ENCODE measurements at places on chromosomes 12 and 14.

DNA sequence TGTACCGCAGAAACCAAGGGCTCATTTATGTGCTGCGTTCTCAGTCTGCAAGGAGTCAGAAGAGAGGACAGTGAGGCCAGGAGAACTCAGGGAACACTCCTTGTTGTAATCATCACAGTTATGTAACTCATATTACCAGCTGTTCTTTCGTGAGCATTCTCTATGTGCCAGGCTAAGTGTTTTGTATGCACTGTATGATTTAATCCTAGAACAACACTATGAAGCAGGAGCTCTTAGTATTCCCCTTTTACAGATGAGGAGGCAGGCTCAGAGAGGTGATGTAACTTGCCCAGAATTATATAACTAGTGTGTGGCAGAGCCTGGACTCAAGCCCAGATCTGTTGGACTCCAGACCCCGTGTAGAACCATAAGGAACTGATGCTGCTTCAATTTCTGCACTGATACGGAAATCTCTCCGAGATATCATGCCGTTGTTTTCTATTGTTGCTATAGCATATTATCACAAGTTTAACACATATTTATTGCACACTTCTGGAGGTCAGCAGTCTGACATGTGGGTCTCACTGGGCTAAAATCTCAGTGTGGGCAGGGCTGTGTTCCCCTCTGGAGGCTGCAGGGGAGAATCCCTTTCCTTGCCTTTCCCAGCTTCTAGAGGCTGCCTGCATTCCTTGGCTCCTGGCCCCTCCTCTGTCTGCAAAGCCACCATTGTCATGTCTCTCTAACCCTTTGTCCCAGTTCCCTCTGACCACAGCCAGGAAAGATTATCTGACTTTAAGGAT is 16.3 kb upstream of the CD9 start:
- DNase-seq: no peak

GRCh38 chr12:46872135-46872534 is 46.3 kb upstream of the SLC38A4 start:
- DNase-seq: no peak

- DNase-seq: no peak
These were observed 772.5 kb upstream of the ALG10B start for GRCh38 chr12:37543966-37544668.

DNA sequence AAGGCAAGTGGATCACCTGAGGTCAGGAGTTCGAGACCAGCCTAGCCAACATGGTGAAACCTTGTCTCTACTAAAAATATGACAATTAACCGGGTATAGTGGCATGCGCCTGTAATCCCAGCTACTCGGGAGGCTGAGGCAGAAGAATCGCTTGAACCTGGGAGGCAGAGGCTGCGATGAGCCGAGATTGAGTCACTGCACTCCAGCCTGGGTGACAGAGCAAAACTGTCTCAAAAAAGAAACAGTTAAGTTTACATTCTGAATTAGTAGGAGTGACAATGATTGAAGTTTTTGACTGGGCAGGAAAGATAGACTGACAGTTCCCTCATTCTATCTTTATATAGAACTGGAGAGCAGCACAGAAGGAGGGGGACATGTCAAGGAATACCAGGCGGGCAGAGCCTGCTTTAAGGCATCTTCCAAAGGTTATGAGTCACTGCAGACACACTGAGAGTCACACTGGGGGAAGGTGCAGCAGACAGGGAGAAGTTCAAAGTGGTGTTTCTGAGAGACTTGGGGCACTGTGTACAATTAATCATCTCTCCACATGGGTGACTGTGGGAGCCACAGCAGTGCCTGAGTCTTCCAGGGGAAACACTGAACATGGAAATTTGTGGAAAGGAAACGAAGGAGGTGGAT is 42.8 kb upstream of the RNASE3 start:
- DNase-seq: no peak

GRCh38 chr14:98840091-98840490 is 431.9 kb downstream of the BCL11B start:
- no peak for DNase-seq

DNA sequence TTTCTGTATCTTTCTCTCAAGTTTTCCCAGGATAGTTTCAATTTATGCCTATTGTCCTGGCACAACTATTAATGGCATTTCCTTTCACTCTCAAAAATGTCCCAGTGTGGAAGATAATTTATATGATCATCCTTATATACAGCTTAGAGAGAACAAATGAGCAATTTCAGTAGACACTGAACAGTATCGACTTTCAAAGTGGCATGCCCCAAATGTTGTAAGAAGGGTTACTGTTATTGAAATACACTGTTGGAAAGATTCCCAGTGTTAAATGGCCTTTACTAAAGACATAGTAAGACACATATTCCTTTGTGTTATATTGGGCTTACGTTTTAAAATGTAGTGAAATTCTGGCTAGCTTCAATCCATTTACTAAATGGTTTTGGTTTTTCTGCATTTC is 202.3 kb upstream of the CDKN3 start:
- DNase-seq: no peak

DNA sequence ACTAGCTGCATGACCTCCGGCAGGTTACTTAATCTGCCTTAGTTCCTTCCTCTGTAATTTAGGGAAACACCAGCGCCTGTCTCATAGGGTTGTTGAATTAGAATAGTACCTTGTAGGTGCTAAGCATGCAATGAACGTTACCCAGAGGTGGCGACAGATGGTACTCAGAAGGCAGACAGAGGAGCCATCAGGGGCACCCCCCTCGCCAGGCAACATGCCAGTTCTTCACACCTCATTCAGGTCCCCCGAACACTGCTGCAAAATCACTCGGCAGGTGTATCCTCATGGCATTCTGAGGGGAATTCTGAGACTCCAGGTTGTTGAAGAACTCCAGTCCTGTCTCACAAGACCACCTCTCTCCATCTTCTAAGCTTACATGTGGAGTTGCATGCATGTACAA is 10.1 kb downstream of the ISM2 start:
- no peak for DNase-seq

- DNase-seq: no peak
These were observed 1.1 kb upstream of the JPH4 start for GRCh38 chr14:23579739-23580138.

DNA sequence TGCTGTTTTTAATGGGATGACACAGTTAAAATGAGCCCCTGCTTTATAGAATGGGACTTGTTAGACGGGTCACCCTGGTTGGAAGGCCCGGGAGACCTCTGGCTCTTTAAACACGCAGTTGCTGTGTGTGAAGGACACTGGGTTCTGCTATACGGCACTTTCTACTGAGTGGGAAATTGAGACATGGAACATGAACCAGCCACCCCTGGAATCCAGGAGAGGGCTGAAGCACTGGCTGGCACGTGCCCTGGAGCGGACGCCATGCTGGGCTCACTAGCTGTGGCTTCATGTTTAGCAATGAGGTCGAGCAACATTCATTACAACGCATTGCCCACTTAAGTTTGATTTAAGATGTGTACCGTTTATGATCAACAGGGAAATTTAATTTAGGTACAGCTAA is 23.9 kb downstream of the CACNA1C start:
- no peak for DNase-seq

DNA sequence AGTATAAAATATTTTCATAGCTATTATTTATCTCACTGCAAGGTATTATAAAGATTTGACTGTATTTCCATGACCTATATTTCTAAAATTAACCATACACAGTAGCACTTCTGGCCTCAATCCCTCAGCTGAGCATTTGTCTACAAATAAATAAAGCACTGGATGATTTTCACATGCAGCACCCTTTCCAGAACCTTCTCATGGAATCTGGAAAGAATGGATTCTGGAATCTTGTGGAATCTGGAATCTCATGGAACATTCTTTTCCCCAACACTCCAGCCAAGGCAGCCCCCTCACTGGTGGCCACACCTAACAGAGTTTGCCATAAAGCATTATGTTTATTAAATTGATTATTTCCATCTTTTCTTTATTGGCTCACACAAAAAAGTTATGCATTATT is 199.2 kb downstream of the MSRB3 start:
- no peak for DNase-seq

GRCh38 chr14:24612196-24612595 is 2.7 kb upstream of the GZMH start:
- DNase-seq: no peak

DNA sequence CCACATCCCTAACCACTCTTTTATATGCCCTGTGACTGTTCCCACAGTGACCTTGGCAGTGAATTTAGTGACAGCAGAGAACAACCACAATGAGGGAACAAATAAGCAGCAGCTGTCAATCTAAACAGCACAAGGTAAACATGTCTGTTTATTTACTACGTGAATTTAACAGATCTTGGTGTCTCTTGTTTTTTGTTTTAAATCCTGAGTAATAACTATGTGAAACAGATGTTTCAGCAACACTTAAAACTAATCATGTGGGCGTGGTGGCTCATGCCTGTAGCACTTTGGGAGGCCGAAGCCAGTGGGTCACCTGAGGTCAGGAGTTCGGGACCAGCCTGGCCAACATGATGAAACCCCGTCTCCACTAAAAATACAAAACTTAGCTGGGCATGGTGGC is 17.0 kb upstream of the CFAP54 start:
- no peak for DNase-seq

DNA sequence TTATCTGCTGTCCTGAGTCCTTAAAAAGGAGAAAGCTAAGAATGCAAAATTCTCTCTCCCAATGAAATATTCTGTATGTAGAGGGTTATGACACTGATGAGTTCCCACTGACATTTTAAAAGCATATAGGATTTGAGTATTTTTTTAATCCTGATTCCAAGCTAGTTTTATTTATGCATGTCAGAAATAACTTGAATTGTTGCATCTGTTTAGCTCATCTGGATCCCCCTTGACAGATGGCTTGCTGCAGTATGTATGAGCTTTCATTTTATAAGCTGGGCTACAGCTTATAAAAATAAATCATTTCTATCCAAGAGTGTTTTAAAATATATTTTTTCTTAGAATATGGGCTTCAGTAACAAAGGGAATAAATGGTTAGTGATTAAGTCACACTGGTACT is 495.3 kb downstream of the NELL2 start:
- DNase-seq: no peak

DNA sequence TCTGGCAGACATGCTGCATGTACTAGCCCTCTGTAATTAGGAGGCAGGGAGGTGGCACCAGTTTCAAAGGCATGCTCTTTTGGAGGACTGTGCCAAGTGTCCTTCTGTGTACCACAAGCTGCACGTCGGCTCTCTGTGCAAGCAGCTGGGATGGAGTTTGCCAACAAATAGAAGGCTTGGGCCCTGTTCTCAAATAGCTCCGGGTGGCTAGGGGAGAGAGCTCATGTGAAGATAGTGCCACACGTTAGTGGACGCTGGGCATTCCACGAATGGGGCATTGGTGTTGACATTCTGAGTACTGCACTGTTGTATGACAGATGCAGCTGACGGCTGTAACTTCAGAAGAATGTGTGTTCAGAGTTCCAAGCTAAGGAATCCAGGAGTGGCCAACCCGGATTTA is 4.4 kb downstream of the AACS start:
- no peak for DNase-seq

DNA sequence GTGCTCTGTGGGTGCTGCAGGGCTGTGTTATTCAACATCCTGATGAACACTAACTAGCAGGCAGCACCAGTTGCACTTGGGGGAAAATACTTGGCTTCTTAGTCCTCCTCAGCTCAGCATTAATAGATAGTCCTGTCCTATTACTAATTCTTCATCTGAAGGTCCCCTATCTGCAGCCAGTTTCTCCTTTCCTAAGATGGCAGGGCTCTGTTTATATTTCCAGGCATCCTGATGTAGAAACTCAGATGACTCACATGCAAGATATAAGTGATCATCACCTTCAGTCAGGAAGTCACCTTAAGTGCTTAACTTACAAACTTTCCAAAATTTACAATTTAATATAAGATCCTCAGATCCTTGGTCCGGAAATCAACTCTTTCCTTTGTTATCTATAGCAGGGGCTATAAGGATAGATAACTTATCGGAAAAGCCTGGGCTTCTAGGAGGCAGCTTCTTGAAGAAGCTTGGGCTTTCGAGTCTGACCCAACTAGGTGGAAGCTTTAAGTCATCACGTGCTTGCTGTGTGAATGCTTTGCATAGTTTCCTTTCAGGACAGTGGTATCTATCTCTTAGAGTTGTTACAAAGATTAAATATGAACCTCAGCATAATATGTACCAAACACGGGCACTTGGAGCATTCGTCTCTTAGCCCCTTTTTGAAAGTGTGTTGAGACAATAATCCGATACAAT is 181.0 kb upstream of the GRIP1 start:
- DNase-seq: no peak

DNA sequence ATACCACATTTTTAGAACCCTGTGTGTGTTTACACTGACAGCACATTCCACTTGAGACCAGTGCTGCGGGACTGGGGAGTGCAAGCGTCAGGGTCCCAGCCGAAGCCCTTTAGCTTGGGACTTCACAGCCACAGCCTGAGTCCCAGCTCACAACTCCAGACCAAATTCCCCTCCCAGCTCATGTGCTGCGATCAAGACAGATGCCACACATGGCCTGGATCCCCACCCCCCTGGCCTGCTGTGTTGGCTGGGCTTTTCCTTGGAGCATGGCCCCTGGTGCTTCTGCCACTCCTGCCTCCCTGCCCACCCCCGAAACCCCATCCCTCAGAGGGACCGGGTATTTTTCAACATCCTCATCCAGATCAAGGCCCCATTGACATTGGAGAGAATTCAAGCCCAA is 63.7 kb downstream of the WDR20 start:
- no peak for DNase-seq

DNA sequence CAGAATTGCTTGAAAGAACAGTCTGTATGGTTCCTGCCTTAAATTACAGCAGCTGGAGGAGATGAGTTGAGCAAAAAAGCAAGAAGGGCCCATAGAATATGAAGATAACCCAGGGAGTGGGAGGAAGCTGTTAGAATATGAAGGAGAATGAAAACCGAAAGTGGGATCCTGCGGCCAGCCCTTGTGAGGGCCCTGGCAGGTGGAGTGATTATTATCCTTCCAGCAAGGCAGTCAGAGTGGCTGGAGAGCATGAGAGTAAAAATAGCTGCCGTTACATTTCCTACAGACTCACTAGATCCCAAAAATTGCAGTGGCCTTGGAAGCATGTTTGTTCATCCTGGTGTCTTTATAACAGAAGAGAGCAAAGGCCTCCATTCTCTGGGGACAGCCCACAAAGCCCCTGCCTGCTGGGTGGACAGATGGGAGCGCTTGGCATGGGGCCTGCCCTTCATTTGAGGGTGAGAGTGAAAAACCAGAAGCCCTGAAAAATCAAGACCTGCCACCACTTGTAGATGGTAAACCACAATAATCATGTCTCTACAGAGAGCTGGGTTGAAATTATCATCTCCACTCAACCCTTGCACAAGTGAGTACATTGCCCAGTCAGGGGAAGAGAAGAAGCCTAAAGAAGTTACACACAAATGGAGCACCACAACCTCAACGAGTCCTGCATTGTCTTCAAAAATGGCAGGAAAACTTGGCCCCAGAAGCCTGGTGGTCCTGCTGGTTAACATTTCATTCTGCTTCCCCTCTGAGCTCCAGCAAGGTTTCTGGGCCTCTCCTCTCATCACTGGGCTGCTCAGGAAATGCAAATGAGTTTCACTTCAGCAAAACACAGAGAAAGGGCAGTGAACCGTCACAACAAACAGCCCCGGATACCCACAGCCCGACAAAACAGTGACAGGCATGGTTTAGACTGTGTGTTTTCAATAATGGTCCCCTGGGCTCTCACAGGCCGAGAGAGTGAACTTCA is 20.5 kb downstream of the ZDHHC22 start:
- no peak for DNase-seq

All from stimulated activated CD4-positive, alpha-beta T cell treated with anti-CD3 and anti-CD28 coated beads, Interleukin-1b, Interleukin-23, amount 100 ng/mL, for 1 hour (primary cell).